ENCODE measurements at places on chromosomes 1 and 21.

DNA sequence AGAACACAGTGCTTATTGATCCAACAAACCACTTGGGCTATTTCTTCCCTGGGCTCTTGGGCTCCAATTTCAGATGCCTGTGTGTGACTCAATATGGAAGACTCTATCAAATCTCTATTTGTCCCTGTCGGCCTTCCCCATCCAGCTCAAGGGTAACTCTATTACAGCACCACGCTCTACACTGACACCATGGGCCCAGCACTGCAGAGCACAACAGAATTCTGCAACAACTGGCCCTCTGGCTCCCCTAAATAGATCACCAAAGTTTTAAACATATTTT, 51.7 kb downstream of the CAPZB start:
- no peak for DNase-seq

GRCh38 chr21:28445141-28445830, 547.4 kb downstream of the LTN1 start:
- peak; percentile 65 for DNase-seq

DNA sequence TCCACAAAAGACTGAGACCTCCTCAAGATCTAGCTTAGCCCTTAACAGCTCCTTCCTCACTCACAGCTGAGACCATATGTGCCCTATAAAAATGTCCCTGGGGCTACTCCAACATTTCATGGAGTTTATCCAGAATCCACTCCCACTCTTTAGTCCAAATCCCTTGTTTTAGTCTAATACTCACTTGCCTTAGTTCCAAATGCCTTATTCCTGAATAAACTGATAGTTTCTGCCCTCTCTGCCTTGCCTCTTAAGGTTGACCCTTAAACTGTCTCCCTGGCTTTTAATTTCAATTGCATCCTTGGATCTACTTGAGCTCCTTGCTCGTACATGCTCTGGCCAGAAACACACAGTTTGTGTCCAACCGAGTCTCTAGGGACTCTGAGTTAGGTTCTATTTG, 47.3 kb upstream of the LYPLAL1 start:
- no peak for DNase-seq

DNA sequence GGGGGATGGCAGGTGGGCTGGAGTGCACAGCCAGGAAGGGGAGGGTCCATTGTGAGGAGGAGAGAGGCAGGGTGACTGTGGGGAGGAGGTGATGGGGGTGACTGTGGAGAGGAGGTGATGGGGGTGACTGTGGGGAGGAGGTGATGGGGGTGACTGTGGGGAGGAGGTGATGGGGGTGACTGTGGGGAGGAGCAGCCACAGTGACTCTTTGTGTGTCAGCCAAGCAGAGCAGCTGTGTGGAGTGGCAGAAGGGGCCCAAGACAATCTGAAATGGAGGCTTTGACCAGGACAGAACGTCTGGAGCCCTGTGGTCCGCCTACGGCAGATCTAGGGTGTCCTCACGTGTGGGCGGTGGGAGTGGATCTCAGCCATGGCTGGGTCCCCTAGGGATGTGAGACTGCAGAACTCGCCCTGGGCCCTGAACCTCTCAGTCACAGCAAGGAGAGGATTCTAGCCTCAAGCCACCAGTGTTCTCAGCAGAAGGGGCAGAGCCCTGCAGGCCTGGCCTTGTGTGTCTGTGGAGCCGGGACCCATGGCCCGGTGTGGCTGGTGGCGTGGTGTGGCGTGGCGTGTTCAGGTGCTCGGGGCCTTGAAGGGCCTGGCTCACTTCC, 81.5 kb downstream of the OBSCN start:
- no peak for DNase-seq

DNA sequence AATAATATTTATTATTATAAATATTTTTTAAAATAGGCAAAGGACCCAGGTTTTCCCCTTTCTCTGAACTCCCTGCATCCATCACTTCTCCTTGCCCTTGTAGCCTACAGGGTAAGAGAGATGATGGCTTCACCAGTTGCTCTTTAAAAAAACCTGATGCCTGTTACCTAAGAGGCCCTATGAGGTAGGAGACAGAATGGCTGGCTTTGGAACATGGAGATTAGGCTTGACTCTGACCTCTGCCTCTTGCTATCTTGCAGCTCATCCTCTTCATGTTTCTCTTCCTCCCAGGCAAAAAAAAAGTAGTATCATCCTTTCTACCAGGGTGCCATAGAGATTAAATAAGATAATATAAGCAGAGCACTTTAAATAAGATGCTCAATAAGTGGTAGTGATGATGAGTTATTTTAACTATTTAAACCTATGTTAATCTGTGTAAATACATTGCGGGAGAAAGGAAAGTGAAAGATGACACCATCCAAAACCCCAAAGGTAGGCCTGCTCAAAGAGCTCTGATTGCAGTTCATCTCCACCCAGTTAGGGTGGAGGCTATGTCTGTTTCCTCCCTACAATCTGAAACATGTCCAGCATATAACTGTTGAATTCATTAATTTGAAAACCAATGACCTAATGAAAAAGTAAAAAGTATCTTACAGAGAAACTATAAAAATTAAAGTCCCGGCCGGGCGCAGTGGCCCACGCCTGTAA, 51.8 kb downstream of the RGS2 start:
- DNase-seq = no peak

- no peak for DNase-seq
Measured at GRCh38 chr1:14624941-14625340, 26.5 kb downstream of the KAZN start.

GRCh38 chr1:36419569-36419968, 21.9 kb upstream of the LSM10 start:
- DNase-seq = no peak

DNA sequence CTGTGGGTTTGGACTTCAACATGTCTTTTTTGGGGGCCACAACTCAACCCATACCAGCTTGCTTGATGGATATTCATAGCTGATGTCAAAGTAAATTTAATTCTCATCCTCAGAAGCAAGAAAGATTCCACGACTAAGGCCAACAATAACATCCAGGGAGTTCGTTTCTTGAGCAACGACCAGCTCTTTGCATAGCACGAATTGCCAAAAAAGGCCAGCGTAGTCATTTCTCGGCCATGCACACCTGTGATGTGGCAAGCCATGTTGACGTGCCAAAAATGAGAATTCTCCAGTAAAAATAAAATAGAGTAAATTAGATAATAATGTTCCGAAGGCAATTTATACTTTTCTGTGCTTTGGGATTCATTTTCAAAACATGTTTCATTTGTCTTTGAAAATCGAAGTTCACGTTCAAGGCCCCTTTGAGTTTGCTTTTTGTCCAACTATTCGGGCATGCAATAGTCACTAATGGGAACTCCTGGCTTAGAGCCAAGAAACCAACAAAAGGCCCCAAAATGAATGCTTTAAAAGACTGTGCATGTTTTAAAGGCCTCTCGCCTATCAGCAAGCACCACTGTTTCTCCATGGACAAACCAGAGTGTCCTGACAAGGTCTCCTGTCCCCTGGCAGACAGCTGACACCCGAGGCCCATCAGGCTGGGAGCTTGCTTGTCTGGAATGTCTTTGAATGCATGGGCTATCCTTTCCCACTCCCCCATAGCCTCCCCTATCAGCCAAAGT, 14.4 kb upstream of the IGSF5 start:
- no peak for DNase-seq

DNA sequence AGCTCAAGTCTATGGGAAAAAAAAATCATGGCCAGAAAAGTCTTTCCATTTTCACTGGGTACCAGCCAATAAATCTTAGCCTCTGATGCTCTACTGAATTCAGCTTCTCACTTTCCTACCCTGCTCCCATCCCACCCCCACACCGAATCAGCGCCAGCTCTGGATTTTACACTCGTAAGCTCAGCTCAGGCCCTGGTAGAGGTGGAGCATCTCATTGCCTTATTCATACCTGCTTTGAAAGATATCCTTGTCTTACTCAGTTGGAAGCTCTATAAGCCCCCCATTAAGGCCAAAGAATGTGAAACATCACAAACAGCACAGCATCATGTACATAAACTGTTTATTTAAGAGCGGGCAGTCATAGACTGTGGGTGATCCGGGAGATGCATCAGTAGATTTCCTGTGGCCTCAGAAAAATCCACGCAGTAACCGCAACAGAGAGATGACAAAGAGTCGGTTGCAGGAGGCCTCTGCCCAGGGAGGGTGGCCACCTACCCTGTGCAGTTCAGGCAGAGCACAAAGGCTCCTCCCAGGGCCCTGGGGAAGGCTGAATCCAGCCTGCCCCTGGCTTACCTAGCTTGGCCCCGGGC, 36.4 kb upstream of the ETS2 start:
- DNase-seq = peak; percentile 81

- DNase-seq = peak; percentile 4
Measured at GRCh38 chr1:204623365-204623893, 62.1 kb downstream of the LRRN2 start.

DNA sequence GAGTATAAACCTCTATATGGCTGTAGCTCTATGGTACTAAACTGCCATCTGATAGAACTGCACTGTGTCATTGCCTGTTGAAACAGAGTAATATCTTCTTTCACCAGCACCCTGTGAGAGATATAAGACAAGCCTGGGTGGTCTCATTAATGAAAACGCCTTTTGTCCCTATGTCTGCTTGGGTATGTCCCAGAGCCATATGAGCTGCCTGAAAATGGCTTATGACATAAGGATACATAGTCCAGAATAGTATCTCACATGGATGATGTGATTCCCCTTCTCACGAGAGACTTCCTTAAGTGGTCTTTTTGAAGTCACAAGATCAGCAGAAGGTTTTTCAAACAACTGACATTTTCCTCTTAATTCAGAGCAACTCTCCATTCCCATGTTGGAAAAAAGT, 7.3 kb upstream of the TMCC2 start:
- DNase-seq = no peak
